ENCODE measurements at places on chromosomes 6 and 20.
A peak's percentile ranks its signal among the peaks of the same experiment; 100 is the strongest.

DNA sequence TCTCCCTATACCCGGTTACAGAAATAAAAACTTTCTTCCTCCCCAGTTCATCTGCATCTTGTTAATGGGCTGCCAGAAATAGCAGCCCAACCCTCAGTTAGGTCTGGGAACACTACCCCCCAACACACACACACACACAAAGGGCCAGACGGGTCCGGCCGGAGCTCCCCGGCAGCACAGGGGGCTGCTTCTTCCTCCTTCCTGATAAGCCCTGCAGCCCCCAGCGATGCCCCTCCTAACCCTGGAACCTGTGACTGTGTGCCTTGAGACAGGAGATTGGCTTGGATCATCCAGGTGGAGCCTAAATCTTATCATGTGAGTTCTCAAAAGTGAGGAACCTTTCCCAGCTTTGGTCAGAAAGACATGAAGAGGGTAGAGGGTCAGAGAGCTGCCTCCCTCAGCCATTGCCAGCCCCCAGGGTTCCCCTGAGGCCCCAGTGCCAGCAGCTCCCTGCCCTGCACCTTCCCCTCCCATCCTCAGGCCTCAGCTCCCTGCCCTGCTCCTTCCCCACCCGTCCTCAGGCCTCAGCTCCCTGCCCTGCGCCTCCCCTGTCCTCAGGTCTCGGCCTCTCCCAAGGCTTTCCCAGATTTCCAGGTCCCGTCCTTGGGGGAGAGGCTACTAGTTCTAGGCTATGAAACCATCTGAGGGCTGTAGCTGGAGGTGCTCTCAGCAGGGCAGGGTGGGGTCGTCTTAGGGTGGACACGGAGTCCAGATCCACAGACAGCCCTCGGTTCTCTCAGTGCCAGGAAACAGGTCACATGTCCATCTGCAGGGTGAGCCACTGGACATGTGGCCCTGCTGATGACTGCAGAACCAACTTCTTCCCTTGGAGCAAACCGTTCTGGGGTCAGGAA is 34.5 kb upstream of the CST7 start:
- no peak for DNase-seq

- DNase-seq = no peak
Observed at GRCh38 chr6:169337886-169338445, 84.3 kb upstream of the THBS2 start.

DNA sequence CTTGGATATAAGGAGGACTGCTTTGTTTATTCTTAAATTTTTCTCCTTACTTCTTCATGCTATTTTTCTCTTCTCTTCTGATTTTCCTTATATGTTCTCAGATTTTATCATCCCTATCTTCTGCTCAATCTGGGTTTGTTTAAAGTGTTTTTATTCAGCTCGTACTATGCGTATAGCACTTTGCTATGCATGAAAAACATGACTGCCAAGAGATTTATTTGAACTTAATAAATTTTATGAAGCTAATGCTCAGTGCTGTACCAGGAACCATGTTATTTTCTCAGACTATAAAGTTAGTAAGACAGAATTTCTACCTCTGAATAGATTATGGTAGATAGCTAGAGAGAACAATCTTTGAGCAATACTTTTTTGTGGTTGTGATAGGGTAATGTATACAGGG is 305.9 kb downstream of the LAMA2 start:
- DNase-seq = no peak

DNA sequence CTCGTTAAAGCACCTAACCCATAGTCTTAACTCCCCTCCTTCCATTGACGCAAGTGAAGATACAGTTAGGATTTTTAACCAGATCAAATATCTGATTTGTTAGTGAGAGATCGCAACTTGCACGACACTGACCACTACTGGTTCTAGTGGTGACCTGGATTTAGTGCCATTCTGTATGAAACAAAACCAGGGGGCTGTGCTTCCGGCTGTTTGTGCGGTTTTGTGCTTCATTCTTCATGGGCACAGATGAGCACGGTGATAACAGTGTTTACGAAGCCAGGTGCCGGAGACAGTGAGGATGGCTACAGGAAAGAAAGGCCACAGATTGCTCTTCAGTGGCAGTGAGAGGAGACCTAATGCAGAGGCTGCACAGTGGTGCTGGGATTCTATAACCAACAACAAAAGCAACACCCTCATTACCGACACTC is 75.5 kb downstream of the NOL4L start:
- peak; percentile 72 for DNase-seq

- peak; percentile 35 for DNase-seq
Observed at GRCh38 chr6:16727996-16728395, 33.3 kb downstream of the ATXN1 start.

- no peak for DNase-seq
Observed at GRCh38 chr6:36851626-36852025, 12.4 kb upstream of the CPNE5 start.

- DNase-seq = peak; percentile 25
Observed at GRCh38 chr6:45495429-45496084, 117.8 kb upstream of the SUPT3H start.

GRCh38 chr20:1633535-1633934 is 13.7 kb upstream of the SIRPB1 start:
- no peak for DNase-seq

GRCh38 chr6:151412909-151413308 is 21.6 kb upstream of the ZBTB2 start:
- DNase-seq = no peak

DNA sequence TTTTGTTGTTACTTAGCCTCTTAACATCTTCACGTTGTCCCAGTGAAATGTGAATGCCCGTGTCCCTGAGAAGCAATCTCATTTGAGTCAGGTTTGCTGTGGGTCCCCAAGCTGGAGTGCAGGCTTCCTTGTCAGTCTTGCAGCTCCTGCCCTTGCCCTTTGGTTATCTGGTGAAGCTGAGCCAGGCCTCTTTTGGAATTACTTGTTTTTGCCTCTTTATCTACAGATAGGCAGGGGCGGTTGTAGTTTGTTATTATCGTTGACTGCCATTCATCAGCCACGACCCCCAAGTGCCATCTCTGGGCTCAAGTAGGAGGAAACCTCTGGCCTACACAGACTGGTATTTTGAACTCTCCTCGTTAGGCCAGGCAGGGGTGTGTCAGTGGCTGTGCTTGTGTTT is 2.2 kb downstream of the TMEM14C start:
- no peak for DNase-seq

- no peak for DNase-seq
Observed at GRCh38 chr6:137999815-138000214, 107.4 kb downstream of the PERP start.

DNA sequence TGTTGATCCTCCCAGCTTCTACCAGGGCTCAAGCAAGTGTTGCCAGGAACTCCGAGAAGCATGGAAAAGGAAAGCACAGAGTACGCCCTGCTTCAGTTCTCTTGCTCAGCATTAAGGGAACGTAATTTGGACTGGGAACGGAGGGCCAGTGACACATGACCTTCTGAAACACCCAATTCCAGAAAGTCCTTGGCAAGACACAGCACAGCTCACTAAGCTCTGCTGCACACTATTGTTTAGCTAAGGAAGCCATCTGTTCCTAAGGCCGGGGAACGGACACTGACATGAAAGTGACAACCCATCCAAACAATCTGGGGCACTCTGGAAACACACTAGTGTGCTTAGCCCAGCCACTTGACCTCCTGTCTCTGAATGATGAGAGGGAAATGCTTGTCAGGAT is 56.9 kb upstream of the NXT1 start:
- DNase-seq = no peak

DNA sequence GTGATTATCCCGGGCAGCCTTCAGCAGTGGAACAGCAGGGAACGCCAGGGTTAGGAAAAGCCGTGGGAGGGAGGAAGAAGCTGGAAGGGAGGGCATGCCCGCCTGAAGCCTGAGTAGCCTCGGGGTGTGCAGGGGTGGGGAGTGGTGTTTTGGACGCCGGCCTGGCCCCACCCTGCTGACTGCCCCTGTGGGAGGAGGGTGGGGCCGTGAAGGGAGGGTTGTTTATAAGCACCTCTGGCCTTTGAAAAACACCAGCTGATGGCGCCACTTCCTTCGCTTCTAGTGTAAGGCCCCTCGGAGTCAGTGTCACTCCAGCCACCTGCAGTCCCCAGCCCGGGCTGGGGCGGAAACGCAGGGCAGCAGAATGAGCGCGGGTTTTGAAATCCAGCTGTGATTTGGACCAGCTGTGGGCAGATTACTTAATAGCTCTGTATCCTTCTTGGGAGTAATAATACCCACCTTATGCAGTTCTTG is 52.8 kb upstream of the BMP6 start:
- no peak for DNase-seq

GRCh38 chr20:417801-418342 is 9.8 kb downstream of the RBCK1 start:
- DNase-seq = no peak

DNA sequence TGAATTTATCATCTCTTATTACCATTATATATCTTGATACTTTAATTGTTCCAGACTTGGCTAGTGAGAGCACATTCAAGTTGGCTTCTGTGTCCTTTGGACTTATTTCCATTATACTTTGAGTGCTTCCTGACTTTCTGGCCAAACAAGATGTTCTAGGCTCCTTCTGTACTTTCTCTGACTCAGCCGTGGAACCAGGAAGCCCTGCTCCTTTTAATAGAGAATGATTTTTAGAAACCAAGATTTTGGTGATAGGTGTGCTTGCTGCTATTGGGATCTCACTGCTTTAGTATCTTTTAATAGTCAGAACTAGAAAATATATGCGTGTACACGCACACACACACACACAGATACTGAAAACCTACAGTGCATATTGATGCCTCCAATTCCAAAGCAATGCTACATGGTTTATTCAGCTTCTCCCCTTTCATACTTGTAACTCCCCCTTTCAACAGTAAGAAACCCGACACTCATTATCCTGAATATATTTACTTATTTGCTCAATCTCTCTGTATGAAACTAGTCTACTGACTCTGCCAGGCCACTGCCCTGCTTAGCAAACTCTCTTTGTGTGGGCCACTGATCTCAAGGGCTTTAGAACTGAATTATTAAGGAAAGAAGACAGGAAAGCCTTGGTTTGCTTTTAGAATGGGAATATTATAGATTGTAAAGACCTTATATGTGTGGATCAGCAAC is 42.7 kb upstream of the EZR start:
- no peak for DNase-seq

GRCh38 chr6:149209871-149210775 is 107.4 kb upstream of the TAB2 start:
- DNase-seq = no peak

DNA sequence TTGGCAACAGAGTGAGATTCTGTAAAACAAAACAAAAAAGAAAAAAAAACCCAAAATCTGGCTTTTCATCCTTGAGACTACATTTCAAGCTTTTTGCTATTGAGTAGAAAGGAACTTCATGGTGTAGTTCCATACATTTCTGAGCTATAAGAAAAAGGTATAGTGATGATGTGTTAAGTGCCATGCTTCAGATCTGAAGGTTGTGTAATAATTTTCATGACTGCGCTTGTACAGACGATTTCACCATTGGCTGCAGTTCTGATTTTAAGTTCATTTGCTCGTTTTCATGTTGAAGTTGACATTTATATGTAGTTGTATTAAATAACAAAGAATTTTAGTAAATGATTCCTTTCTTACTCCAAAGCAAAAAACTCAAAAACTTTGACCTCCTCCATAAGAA is 247.6 kb downstream of the ARID1B start:
- DNase-seq = no peak

Measured in CD4-positive, alpha-beta T cell treated with Interleukin-15 for 1 hour (primary cell).